HL-60 (cell line): ENCODE measurements at places on chromosomes 12 and 14.

DNA sequence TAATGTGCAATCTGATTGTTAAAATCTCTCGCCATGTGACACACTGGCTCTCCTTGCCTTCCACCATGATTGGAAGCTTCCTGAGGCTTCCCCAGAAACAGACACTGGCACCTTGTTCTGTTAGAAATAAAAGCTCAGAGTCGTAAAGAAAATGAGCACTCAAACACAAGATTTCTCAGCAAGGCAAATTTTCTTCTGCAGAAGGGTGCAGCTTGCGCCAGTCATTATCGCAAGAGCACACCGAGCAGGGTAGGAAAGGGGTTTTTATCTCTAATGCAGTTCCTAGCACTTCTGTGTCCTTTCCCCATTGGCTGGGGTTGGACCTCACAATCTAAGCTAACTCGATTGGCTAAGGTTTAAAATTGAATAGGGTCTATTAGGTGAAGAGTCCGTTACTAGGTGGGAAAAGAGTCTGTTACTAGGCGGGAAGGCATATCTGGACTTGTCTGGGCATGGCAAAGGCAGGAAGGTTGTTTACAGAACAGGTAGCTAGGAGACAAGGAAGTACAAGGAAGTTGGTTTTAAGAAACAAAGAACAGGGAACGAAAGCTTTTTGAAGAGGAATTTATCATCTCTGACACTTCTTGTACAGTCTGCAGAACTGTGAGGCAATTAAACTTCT lies 62.6 kb upstream of the BICD1 start:
- DNase-seq = no peak

DNA sequence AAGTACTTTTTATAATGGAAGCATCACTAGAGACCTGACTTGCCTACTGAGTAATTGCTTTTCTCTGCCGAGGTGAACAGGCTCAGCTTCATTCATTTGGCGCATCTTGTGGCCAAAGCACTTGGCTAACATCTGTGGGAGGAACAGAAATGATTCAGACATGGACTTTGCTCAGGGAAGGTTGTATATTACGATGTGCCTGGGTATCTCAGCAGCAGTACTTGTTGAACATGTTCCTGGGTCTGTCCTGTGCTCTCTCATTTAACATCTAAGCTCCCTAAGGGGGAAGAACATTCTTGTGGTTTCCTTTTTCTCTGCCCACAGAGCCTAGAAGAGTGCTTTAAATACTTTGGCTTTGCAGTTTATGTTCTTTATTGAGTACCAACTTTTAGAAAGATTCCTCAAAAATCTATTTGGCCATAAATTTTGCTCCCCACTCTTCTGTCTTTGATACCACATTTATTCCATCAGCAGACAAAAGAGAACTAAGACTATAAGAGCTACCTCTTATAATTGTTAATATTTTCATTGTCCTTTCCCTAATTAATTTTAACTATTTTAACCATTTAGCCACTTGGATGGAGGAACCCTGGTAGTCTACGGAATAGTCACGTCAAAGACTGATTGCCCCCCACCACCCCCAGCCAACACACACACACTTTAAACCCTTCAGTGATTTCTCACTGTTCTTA lies 101.2 kb upstream of the EGLN3 start:
- DNase-seq = no peak

GRCh38 chr14:73266317-73266716 lies 29.0 kb downstream of the PAPLN start:
- DNase-seq = no peak

DNA sequence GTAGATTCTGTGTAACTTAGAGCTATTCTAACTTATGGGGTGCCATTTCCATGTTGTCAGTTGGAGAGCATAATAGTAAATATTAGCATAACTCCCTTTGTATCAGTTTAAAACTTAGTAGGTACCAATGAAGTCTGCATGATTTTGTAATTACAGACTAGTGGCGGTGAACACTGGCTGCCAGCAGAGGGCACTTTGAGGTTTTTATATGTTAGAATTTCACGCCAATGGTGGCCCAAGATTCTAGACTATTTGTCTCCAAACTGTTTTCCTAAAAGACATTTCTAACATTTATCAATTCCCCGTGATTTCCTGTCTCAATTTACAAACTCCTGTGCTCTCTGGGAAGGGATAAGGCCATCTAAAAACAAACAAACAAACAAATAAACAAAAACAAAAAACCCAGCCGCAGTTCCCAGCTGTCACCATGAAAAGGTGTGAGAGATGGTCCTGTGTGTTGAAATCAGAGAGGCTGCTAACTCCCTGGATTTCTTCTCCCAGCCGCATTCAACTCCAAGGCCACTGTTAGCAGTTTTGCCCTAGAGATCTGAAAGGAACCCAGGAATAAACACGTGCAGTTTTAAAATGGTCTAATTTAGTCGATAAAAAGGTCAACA lies 57.6 kb downstream of the BRMS1L start:
- no peak for DNase-seq

GRCh38 chr12:82841487-82841904 lies 154.8 kb downstream of the TMTC2 start:
- no peak for DNase-seq

GRCh38 chr12:64999148-64999425 lies 122.0 kb downstream of the WIF1 start:
- DNase-seq = no peak

DNA sequence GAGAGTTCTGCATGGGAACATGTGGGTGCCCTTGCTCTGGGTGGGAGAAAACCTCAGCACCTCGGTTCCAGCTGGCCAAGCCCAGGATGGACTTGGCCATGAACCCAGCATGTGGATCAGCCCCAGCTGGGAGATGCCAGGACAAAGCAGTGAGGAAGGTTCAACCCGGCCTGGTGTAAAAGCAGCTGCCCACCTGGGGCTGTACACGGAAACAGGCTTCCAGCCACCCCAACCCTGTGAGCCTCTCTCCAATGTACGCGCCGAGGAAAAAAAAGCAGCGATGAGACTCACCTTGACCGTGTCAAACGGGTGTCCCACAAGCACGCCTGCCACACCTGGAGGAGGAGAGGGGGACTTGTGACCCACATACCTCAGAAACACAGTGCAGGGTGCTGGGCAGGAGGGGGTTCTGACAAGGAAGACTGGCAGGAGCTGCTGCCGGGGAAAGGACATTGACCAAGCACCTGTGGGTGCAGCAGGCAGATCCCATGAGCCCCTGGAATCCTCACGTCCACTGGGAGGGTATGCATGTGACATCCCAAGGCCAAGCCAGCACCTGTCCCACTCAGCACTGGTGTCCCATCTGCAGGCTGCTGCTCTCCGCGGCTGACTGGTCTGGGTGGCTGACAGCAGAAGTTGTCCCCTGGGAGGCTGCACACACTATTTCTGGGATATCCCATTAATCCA lies 7.5 kb downstream of the SLC25A29 start:
- no peak for DNase-seq

- DNase-seq = no peak
These were observed 503.2 kb downstream of the MED13L start for GRCh38 chr12:115774148-115774895.

- no peak for DNase-seq
These were observed 41.1 kb downstream of the GPR19 start for GRCh38 chr12:12654691-12655460.

DNA sequence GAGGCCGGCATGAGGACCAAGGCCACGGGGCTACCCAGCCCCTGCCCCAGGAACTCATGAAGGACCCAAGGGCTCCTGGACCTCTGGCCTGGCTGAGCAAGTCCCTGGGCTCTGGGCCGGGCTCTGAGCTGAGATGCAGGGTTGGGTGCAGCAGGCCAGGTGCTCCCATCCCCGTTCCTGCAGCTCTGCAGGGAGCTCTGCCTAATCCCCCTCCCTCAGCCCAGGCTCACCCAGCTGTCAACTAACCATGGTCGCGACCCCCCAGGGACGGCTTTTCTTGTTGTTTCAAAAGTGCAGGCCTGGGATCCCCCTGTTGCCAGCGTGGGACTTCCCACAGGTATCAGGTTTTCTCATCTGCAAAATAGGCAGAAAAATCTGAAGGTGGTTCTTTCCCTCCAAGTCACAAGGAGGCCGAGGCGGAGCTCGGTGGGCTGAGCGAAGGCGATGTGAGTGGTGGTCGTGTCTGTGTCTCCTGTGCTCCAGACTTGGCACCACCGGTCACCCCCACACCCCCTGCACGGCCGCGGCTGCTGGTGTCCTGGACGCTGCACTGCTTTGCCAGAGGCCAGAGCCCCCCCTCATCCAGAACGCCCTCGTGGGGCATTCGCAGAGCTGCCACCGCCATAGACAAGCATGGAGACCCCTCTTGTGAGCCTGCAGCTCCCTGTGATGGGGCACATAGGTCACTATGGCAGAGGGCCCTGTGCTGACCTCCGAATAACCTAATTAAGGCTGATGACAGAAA lies 22.5 kb upstream of the GALNT9 start:
- no peak for DNase-seq

- no peak for DNase-seq
These were observed 587 bp upstream of the C12orf75 start for GRCh38 chr12:105329926-105330282.

DNA sequence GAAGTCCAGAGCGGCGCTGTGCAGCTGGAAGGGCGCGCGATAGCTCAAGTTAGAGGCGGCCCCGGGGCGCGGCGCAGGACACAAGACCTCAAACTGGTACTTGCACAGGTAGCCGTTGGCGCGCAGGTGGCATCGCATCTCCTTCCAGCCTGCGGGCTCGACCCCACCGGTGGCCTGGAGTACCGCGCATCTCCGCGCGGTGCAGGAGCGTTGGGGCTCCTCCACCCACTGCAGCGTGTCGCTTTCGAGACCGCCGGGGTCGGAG lies 553 bp downstream of the CLEC14A start:
- DNase-seq = no peak

GRCh38 chr14:74652541-74652940 lies 40.5 kb upstream of the LTBP2 start:
- no peak for DNase-seq

DNA sequence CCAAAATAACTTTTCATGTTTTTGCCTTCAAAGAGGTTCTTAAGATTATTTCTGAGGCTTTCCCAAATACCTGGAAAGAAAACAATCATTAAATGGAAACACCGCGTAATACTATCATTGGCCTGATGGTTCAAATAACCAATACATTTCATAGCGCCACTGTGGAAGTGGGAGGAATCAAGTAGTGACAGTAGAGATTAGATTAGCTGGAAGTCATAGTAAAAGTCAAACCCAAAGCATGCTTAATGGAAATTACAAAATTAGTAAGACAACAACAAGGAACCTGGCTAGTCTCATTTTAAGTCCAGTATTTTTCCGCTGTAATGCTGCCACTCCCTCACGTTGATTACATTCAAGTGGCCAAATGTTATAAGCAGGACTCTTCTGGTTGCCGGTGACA lies 41.5 kb upstream of the PLEKHG7 start:
- DNase-seq = no peak

DNA sequence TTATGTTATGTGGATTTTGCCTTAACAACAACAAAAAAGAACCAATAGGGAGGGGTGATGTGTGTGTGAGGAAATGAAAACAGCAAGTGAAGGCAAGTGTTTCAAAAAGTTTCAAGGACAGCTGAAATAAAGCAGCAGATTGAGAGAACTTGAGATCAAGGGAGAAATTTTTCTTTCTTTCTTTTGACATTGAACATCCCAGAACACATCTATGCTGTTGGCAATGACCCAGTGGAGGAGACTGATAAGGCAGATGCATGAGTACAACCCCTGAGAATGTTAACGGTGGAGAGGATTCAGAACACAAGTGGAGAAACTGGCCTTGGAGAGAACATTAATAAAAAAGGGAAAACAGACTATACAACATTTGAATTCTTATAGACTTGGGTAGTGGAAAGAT lies 2.9 kb downstream of the LLPH start:
- DNase-seq = no peak
